ENCODE measurements at places on chromosomes 7 and 10. TPM values are rescaled to one million over a fixed set of nuclear protein-coding genes. Genes with fewer than 3 reads are reported as not detected.

- no peaks in the 10 kb centered on the region for H3K4me1 ChIP-seq
- no peak overlapping the region for H3K4me3 ChIP-seq
- H3K27ac ChIP-seq, result no peak overlapping the region
- H3K27me3 ChIP-seq, result peaks cover 38% of the 10 kb centered on the region
Measured at GRCh38 chr7:156612930-156613329, 27.6 kb upstream of the RNF32 start.

DNA sequence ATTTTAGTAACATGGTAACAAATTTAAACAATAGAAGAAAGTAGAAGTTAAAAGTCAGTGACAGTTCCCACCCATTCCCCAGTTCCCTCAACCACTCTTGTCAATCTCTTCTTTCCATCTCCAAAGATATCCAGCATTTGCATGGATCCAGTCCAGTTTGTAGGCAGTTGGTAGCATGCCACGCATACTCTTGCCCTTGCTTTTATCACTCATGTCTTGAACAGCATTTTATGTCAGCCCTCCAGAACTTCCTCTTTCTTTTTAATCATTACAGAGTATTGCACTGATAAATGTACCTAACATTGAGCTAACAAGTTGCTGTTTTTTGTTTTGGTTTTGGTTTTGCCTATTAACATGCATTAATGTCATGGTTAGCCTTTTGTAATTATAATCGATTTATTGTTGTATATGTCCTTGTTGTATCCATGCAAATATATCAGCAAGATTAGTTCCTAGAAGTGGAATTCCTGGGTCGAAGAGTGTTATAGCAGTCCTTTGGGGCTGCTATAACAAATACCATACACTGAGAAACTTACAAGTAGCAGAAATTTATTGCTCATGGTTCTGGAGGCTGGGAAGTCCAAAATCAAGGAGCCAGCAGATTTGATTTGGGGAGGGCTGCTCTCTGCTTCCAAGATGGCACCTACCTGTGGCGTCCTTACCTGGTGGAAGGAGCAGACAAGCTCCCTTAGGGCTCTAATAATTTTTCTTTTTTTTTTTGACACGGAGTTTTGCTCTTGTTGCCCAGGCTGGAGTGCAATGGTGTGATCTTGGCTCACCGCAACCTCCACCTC lies 25.7 kb downstream of the CHST3 start:
- H3K4me3 ChIP-seq, result no peak overlapping the region
- H3K27ac ChIP-seq, result no peak overlapping the region
- H3K27me3 ChIP-seq, result no peaks in the 10 kb centered on the region
- H3K36me3 ChIP-seq, result no peaks in the 10 kb centered on the region

DNA sequence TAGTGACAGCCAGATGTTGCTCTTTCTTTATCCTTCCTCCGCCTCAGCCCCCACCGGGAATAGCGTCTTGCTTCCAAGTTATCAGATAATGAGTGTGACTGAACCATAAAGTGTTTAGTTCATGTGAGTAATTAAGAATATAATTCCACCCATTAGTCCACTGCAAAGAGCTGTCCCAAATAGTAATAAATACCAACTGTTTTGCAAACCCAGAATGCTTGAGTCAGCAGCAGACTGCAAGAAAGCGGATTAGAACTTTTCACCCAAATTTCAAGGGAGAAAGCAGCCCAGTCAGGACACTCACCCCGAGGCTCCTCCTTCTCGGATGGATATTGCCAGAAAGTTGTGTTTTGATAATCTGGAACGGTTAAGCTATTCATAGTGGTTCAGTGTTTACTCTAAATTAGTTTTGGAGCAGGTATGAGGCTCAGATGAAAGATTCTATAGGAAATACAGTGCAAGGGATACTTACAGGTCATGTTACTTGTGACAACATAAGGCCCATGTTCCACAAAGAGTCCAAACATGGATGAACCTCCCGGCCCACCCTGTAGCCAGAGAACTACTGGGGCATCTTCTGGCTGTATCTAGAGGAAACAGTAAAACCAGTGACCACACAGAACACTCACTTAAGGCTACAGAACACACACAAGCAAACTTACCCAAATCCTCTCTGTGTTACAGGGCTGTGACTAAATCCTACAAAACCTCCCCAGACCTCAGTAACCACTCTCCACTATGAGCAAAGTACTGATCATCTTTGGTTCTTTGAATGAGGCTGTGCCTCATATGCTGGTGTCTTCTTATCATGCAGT lies 50.5 kb downstream of the CPVL start:
- H3K4me3 ChIP-seq, result no peak overlapping the region
- no peak overlapping the region for H3K27ac ChIP-seq
- H3K4me1 ChIP-seq, result peaks cover 24% of the 10 kb centered on the region
- H3K27me3 ChIP-seq, result no peaks in the 10 kb centered on the region

- no peak overlapping the region for H3K27ac ChIP-seq
- H3K4me1 ChIP-seq, result no peaks in the 10 kb centered on the region
- H3K4me3 ChIP-seq, result no peak overlapping the region
- no peaks in the 10 kb centered on the region for H3K36me3 ChIP-seq
- DNase-seq, result no peak
Measured at GRCh38 chr7:12941512-12941911, 254.1 kb downstream of the ARL4A start.

DNA sequence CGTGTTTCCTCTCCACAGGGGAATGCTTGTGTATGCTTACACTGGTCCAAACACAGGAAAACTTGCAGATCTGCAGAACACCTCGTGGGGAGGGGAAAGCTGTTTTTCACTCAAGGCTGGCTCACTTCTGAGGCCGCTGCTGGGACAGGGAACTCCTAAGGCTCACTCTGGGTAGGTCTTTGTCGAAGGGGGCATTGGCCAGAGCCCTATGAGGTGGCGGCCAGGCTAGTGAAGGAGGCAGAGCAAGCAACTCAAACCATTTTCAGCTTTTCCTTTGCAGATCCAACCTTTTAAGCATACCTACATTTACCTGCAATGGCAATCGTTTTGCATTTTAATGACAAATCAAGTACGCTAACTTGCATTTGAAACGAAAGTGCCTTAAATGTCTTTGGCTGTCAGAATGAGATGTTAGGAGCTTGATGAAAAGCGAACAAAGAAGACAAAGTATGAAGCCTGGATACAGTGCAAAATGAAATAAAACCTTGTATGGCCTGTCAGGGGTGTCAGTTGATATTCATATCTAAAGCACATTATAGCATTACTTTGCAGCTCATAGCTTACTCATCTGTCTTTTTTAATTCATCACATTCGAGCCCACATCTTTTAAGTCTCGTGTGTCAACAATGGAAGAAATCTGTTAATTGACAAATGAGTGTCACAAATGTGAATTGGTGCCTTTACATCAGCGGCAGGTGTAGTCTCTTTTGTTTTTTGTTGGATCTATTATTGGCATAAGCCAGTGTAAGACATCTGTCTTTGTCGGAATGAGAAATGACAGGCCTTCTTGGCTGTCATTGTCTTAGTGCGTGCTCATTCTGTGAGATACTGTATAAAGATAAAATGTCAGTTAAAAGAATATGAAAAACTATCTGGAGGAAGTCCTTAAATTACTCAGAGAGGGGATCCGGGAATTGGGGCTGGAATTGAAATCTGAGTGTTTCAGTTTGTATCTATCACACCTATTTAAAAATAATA lies 30.5 kb downstream of the LRMDA start:
- no peaks in the 10 kb centered on the region for H3K36me3 ChIP-seq
- H3K27ac ChIP-seq, result no peak overlapping the region
- H3K27me3 ChIP-seq, result no peaks in the 10 kb centered on the region
- no peak overlapping the region for H3K4me3 ChIP-seq
- H3K4me1 ChIP-seq, result peaks cover 2% of the 10 kb centered on the region

- no peak overlapping the region for H3K27ac ChIP-seq
- H3K4me1 ChIP-seq, result no peaks in the 10 kb centered on the region
- H3K36me3 ChIP-seq, result no peaks in the 10 kb centered on the region
- DNase-seq, result no peak
- H3K27me3 ChIP-seq, result no peaks in the 10 kb centered on the region
Measured at GRCh38 chr7:106774768-106775551, 90.1 kb upstream of the PIK3CG start.

Gene ZNF716
- polyA plus RNA-seq, result not detected

Gene ENO4
- polyA plus RNA-seq, result 0.47 TPM

Gene HOXA4
- polyA plus RNA-seq, result 24.8 TPM
